Caco-2 (cell line): ENCODE measurements at places on chromosomes 16 and 17. TPM values are rescaled to one million over a fixed set of nuclear protein-coding genes. Genes with fewer than 3 reads are reported as not detected.

The ASIC2 gene
- not detected in 2 replicates for total RNA-seq

The DNAI2 gene
- not detected in 2 replicates for total RNA-seq

The COQ7 gene
- 15.7 and 17.3 TPM in 2 replicates for total RNA-seq

The SRL gene
- not detected in 2 replicates for total RNA-seq

The ADGRG3 gene
- total RNA-seq = 0.25 TPM in 1 of 2 replicates, not detected in the other

The SYCE1L gene
- 4.8 and 8.2 TPM in 2 replicates for total RNA-seq

The EME1 gene
- total RNA-seq = 43.5 and 48.5 TPM in 2 replicates

The TMC7 gene
- 4.0 and 4.5 TPM in 2 replicates for total RNA-seq
